ENCODE measurements at places on chromosomes 4 and X.

- no peak for DNase-seq
Measured at GRCh38 chr4:79237851-79238250, 88.0 kb downstream of the NAA11 start.

DNA sequence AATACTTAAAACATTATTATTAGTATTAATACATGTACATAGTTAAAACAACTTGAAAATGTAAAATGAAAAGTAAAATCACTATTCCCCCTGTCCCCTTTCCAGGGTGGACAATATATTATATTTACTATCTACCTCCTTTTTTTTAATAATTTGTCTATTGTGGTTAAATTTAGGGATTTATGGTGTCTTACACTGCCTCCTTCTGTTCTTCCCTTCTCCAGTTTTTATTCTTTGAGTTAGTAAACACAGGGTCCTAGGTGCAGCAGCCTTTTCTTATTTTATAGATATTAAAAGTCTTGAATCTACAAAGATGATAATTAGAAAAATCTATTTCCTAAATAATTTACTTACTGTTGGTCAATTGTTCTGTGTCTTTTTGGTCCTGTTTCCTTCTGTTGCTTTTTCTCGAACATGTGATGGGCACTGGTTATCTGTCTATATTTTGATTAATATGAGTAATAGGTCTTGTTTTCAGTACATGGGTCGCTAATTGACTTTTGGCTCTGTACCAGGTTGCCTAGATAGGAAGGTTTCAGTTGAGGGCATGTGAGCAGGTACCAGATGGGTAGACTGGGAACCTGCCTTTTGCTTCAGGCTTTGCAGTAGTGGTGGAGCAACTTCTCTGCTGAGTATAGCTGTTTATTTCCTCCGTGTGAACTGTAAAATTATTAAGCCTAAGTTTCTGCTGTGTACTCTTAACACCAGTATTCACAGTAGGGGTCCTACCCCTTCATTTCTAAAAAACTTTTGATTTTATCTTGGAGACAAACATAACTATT lies 1.1 kb downstream of the NUDT9 start:
- no peak for DNase-seq

DNA sequence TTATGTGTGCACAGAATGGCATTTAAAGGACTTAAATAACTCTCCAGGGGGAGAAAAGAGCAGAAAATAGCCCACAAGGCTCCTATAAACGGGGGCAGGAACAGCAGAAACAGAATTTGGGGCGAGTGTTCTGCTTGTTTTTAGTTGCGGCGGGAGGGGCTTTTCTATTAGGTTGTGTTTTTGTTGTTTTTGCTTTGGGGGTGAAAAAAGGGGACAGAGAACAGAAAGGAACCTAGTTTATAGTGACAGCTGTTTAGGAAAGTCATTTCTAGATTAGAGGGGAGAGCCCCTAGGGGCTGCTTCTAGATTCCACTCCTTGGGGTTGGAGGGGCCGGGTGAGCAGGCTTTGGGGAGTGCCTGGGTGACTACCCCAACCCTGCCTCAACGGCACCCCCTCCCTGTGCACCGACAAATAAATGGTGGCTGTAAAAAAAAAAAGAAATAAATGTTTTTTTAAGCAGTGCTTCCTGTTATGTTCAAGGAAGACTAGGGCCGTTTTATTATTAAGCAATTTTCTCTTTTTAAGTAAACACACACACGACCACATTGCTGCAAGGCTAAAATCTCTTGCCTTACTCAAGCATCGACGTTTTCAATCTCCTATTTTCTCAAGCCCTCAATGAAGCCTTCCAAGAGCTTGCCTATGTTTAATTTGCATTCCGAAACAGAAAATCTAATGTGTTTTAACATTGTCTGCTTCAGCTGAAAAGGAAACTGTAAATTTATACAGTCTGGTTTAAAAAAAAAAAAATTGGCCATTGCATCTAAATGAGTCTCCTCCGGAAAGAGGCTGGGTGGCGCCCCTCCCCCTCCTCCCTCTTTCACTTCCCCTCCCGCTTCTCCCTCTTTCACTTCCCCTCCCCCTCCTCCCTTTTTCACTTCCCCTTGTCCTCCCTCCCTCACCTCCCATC lies 123.3 kb upstream of the TBL1X start:
- DNase-seq = no peak

GRCh38 chrX:126552313-126553022 lies at the start of gene DCAF12L1:
TSS of gene DCAF12L1 (minus strand) at chrX:126552814. CDS start at chrX:126552608, 206 bp downstream.
- no peak for DNase-seq

- no peak for DNase-seq
Measured at GRCh38 chrX:114583646-114584374, at the start of gene HTR2C. TSS of gene HTR2C (plus strand) at chrX:114584086. CDS start at chrX:114726937, 142,851 bp downstream.

DNA sequence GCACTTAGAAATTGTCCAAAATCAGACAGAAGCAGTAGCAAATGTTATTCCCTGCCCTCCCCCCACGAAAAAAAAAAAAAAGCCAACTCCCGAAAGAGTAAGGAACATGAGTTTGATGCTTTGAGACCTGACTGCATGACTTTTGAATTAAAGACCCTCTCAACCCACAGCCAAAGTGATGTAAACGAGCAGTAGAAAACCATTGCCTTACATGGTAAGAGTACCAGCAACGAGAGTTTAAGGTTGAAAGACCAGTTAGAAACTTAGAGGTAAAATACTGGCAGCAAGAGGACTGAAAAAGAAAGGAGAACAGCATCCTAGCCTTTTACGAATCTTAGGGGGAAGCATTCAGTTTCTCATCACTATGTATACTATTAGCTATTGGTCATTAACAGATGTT lies 10.0 kb upstream of the ANXA10 start:
- no peak for DNase-seq

DNA sequence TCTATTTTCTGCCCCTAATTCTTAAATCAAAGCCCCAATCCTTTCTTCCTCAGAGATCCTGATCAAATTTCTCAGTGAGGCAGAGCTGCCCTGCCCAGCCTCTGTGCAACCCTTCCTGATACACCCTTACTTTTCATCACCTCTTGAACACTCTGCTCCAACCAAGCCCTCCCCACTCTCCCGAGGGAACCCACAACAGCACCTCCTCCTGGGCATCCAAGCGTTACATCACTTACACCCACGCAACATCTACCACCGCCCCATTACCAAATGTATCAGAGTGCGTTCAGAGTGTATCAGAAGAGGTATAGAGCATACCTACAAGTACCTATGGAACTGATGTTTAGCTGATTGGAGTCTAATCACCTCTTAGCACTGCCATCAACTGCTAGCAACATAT lies 186.5 kb downstream of the RAP1GDS1 start:
- no peak for DNase-seq

- DNase-seq = no peak
Measured at GRCh38 chrX:46254641-46255040, 290.6 kb downstream of the ZNF674 start.

- no peak for DNase-seq
Measured at GRCh38 chrX:44306356-44306755, 37.1 kb downstream of the EFHC2 start.

- no peak for DNase-seq
Measured at GRCh38 chr4:184930026-184930425, 88.3 kb upstream of the HELT start.

GRCh38 chr4:143046454-143046853 lies 138.3 kb upstream of the USP38 start:
- no peak for DNase-seq

DNA sequence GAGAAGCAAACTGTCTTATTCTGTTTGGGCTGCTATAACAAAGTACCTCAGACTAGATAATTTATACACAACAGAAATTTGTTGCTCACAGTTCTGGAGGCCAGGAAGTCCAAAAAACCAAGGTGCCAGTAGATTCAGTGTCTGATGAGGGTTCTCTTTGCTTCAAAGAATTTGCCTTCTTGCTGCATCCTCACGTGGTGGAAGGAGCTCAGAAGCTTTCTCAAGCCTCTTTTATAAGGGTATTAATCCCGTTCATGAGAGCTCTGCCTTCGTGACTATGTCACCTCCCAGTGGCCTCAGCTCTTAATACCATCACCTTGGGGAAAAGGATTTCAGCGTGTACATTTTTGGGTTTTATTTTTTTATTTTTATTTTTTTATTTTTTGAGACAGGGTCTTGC lies 20.1 kb downstream of the CA5B start:
- DNase-seq = no peak

DNA sequence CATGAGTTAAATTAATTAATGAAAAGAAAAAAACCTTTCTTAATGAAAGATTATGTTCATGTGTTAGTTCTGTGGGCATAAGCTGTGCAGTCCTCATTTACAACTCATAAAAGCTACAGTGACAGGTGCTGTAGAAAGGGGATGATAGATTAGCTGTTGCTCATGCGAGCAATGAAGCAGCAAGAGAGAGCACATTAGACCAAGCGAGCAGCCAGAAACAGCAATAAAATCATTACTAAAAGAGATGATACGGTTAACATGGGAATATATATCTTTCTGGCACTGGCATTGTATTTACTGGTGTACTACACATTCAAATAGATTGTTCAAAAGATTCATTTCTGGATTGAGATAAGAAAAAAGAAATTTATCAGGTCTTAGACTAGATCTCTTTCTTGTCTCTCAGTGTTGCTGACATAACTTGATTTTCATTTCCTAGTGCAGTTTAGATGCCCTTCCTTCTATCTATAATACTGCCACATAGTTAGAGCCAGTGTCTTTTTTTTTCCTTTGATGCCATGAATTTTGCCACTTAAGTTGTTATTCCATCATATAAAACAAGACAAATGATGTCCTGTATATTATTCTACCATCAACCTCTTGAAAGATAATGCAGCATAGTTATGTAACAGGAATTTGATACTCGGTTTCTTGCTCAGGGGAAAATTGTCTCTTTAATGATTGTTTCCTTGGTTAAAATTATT lies 164.6 kb downstream of the BANK1 start:
- DNase-seq = no peak

- no peak for DNase-seq
Measured at GRCh38 chr4:185232370-185232769, 23.0 kb downstream of the SNX25 start.

DNA sequence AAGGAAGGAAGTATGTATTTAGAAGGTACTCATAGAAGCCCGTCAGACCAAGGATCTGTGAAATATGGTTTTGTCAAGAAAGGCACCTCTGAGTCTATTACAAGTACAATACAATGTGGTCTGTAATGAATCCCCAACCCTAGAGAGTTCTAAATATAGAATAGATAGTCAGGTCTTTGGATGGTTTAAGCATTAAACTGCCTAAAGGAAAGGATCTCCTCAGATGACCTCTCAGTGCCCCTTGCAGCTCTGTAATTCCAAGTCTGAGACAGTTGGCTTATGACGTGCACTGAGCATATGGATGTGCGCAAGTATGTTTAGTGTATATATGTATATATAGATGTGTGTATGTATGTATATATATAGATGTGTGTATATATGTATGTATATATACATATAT lies 62.0 kb downstream of the CCSER1 start:
- DNase-seq = no peak

- DNase-seq = no peak
Measured at GRCh38 chrX:107935664-107936433, 46.3 kb downstream of the TEX13B start.

GRCh38 chr4:102104278-102104677 lies 241.0 kb downstream of the SLC39A8 start:
- no peak for DNase-seq

- DNase-seq = no peak
Measured at GRCh38 chr4:2638730-2639129, 102.3 kb downstream of the FAM193A start.

GRCh38 chrX:56947699-56948098 lies 47.6 kb downstream of the SPIN3 start:
- no peak for DNase-seq

GRCh38 chr4:157558016-157558415 lies 337.5 kb downstream of the GRIA2 start:
- DNase-seq = no peak

DNA sequence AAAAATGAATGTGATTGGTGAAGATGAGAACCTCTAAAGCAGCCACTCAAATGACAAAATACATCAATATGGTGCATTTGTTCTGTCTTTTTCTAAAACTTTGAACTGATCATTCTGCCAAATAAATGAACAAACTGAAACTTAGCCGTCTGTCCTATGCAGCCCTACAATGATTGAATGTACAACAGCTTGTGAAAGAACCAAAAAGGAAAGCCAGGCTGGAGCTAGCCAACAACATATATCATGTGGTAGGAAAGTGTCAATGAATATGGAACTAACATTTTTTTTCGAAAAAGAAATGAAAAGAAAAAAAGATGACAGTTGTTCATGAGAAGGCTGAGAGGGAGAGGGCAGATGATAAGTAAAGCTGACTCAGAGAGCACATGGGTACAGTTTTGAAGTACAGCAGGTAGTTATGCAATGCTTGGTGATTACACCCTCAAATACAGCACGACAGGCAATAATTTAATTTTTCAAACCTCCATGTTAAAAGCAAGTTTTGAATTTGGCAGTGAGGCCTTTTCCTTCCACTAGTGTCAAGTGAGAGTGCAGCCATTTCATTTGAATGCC lies 21.2 kb upstream of the SLC7A11 start:
- DNase-seq = no peak

DNA sequence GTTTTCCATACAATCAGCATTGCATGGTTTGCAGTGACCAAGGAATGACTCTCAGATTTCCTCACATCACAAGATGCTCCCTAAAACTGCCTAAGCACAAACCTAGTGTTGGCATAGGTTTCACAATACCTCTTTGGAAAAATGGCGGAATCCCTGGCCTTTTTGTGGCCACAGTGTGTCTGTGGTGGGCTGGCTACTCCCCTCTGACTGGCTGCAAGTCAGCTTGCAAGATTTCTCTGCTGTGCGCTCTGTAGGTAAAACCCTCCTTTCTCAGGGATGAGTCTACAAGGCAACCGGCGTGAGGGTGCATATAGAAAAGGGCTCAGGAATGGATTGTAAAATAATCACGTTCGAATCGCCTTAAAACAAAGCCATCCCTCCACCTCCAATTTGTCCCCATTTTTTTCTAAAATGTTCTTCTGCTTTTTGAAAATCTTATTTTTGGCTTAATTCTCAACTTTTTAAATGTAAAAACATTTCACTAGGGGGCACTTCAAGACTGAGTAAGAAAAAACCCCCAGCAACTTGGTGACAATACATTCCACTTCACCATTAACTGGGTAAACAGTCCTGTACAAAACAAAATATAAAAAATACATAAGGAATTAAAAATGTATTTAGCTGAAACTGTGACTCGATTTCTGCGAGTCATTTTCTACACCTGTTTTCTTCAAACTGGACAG lies 235.6 kb downstream of the STIM2 start:
- no peak for DNase-seq

- DNase-seq = no peak
Measured at GRCh38 chrX:110218591-110218990, 99.3 kb downstream of the AMMECR1 start.

- DNase-seq = no peak
Measured at GRCh38 chr4:147591106-147591505, 26.1 kb upstream of the TMEM184C start.

GRCh38 chr4:8372506-8372905 lies 68.0 kb downstream of the ACOX3 start:
- no peak for DNase-seq

- DNase-seq = no peak
Measured at GRCh38 chr4:174365018-174365587, 81.4 kb downstream of the CEP44 start.

DNA sequence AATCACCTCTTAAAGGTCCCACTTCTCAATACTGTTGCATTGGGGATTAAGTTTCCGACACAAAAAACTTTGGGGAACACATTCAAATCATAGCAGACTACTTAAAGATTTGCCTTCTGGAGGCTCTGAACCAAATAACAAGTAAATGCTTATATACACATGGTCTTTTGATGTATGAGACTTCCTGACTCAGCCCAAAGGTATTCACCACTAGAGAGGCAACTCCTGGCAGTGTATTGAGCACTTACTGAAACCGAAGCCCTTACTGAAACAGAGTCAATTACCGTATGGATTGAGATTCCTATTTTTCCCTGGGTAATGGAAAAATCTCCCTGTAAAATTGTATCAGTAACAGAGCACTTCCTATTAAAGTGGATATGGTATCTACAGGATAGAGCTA lies 45.4 kb downstream of the ZCCHC13 start:
- no peak for DNase-seq

Data from stimulated activated CD8-positive, alpha-beta memory T cell treated with anti-CD3 and anti-CD28 coated beads, Interleukin-4, amount 100 ng/mL, for 1 hour (primary cell).